Naive thymus-derived CD8-positive, alpha-beta T cell (primary cell): ENCODE measurements at places on chromosomes 12 and 14.

DNA sequence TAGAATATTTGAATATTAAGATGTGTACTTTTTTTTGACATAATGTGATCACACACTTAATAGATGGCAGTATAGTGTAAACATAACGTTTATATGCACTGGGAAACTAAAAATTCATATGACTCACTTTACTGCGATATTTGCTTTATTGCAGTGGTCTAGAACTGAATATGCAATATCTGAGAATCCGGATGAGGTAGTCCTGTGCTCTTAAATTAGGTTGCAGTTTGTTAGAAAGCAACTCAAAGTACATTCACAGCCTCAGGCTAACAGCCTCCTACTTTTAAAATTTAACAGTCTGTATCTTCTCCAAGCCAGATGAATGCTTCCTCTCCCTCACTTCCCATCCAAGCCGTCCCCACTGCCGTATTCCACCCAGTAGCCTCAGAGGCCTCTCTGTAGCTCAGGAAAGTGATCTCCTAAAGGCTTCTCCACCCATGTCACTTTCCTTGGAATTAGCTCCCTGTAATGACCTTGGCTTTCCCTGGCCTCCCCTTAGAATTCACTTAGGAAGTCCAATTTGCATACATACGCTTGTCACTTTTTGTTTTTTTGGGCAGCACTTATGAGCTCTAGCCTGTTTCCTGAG, 43.7 kb downstream of the TESPA1 start:
- no peak for DNase-seq

- DNase-seq: no peak
Observed at GRCh38 chr14:103724116-103724515, 8.5 kb downstream of the ZFYVE21 start.

- DNase-seq: peak; percentile 82
Observed at GRCh38 chr14:38065106-38065762, 142.5 kb upstream of the SSTR1 start.

DNA sequence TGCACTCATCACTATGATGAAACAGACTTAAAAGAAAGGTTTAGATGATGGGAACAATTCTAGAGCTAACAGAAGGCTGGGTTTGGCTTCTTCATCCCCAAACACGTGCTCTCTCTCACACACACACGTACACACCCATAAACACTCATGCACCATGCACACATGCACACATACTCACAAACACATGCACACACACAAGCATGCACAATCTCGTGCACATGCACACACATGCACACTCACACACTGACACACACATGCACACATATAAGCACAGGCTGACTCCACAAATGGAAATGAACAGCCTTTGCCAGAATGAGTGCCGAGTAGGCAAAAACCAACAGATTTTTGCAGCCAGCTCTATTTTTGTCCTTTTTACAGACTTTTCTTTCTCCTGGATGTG, 1571.6 kb downstream of the AACS start:
- DNase-seq: no peak

GRCh38 chr14:91470216-91470615, 39.9 kb downstream of the PPP4R3A start:
- DNase-seq: no peak
